ENCODE measurements at places on chromosomes 6 and 20.

- no peak for DNase-seq
These were observed 8.8 kb downstream of the MYL9 start for GRCh38 chr20:36549942-36550789.

GRCh38 chr6:66662721-66663507 is 955.9 kb upstream of the EYS start:
- no peak for DNase-seq

DNA sequence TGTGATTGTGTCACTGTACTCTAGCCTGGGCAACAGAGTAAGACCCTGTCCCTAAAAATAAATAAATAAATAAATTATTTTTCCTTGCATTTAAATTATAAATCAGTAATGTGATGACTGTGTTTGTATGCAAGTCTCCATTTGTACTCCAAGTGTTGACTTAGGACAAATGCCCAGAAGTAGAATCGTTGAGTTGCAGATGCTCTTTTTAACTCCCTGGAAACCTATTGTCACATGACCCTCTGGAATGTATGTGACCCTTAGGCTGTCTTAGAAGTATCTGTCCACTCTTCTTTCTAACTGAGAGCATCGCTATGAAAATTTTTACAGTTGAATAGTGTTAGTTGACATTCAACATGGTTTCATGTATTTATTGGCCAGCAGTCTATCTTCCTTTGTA is 18.8 kb downstream of the OR2A4 start:
- no peak for DNase-seq

DNA sequence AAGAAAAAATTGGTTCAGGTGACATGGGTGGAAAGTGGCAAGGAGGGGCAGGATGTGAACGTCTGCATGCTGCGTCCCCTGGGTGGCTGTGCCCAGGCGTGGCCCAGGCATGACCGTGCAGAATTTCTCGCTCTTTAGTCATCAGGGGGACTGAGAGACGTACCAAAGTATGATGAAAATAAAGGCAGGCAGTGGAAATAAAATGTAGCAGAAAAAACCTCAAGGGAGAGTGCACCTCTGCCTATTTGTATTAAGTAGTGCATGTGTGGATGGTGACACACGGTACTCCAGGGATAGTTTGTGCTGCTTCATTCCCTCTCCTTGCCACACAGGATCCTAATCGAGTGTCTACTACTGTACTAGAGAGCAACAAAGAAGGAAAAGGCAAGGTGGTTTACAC is 81.1 kb downstream of the ATP9A start:
- DNase-seq = no peak

- no peak for DNase-seq
These were observed 80.1 kb downstream of the ADGRG6 start for GRCh38 chr6:142381845-142382378.

DNA sequence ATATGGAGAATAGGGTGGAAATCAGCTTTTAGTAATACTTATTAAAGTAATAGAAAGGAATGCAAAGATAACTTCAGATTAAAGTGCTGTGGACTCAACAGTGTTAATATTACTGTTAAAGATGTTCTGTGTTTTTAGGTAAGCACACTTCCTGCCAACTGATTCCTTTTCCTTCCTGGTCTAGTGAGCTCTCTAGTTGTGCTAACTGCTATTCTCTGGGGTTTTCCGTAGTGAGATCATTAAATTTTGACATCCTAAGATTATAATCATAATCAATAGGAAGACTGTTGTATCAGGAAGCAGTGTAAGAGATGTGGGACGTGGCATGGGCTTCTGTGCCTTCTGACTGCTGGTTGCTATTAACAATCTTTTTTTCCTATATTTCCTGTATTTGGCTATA is 1.2 kb upstream of the TMEM217 start:
- DNase-seq = no peak

DNA sequence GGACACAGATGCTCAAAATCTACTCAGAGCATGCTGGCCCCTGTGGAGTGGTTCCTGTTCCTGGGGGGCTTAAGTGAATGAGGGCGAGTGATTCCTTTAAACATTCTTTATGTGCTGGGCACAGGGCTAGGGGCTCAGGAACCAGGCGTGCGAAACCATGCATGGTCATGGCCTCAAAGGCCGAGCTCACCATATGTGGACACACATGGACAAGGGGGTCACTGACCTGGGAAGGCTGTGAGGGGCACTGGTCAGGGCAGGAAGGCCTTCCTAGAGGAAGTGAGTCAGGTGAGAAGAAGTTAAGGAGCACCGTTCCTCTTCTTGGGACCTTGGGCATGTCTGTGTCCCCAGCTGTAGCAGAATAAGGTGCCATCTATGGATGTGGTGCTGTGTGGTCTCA is 74.6 kb upstream of the BHLHE23 start:
- no peak for DNase-seq

- no peak for DNase-seq
These were observed 176.4 kb downstream of the ARID1B start for GRCh38 chr6:156953479-156954146.

GRCh38 chr6:119124079-119124824 is 45.8 kb upstream of the FAM184A start:
- no peak for DNase-seq

DNA sequence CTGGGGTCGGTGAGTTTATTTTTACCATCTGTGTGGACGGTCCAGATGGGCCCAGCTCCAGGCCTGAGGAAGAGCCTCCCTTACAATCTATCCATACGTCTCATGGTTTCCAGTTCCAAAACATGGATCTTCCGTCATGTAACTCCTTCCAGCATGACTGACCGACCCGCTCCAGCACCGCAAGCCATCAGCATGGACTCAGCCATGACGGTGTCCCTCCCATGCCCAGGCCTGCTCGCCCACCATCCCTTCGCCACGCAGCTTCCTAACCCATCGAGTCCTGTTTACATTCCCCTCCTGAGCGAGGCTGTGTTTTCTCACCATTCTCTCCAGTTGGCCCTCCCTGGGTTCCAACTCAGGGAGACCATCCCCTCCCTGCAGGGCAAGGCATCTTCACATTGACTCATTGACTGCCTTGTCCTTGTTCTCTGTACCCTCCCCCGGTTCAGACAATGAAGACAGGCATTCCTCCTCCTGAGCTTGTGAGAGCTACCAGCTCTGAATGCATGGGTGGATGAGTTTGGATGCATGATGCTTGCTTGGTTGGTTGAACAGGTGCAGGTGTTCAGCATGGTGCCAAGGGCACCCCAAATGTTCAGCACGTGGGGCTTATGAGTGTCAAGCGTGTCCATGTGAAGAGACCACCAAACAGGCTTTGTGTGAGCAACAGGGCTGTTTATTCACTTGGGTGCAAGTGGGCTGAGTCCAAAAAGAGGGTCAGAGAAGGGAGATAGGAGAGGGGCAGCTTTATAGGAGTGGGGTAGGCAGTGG is 235.8 kb downstream of the SMOC2 start:
- DNase-seq = no peak

- DNase-seq = no peak
These were observed 79.5 kb upstream of the PREP start for GRCh38 chr6:105482227-105482844.

DNA sequence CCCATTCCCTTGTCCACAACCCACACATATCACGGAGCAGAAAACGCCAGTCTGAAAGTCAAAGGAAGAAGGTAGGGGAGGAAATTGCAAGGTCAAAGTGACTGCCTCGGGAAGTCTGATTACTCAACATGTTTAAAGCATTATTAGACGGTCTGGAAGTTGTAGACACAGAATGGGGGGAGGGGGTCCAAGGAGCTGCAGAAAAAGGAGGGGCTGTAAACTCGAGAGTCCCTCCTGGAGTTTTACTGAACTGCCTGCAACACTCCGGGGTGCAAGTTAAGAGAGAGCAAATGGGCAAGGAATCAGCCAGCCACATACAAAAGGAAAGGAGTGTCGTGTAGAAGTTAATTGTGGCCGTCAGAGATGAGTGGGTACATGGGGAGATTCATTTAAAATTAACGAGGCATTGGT is 417.7 kb upstream of the JARID2 start:
- DNase-seq = no peak

GRCh38 chr6:31169123-31169857 is 1.2 kb downstream of the POU5F1 start:
- no peak for DNase-seq

- no peak for DNase-seq
These were observed 174.9 kb downstream of the HS3ST5 start for GRCh38 chr6:114167583-114168576.

DNA sequence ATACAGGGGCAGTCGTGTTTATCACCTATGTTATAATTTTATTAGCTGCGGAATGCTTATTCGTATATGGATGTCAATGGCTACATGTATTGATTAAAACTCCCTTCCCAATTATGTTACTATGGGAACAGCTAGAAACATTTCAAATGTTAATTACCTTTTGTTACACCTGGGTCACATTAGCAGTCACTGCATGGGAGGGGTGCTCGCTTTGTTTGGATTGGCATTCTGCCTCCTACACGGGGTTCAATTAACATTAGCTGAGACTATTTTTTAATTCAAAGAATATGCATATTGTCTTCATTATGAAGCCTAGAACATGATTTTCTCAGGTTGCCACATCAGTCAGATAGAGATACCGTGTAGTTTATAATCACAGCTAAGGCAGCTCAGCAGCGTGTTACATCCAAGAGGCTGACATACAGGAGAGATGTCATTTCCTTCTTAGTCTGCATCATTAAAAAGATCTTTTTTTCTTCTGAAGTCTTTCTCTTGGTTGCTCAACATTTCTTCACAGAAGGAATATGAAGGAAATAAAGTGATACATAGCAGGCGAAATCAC is 76.2 kb upstream of the RPS6KA2 start:
- DNase-seq = no peak

GRCh38 chr6:41326092-41326491 is 9.3 kb upstream of the NCR2 start:
- no peak for DNase-seq

DNA sequence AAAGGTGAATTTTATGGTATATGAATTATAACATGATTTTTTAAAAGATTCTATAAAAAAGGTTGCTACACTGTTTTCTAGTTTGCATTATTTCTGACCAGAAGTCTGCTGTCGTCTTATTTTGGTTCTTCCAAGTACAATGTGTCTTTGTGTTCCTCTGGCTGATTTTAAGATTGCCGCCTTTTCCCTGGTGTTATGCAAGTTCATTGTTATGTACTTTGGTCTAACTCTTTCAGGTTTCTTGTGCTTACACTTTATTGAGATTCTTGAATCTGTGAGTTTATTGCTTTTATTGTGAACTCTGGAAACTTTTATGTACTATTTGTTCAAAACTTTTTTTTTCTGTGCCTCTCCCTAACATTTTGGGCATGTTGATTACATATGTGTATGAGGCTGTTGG is 109.8 kb downstream of the RFX6 start:
- DNase-seq = no peak

DNA sequence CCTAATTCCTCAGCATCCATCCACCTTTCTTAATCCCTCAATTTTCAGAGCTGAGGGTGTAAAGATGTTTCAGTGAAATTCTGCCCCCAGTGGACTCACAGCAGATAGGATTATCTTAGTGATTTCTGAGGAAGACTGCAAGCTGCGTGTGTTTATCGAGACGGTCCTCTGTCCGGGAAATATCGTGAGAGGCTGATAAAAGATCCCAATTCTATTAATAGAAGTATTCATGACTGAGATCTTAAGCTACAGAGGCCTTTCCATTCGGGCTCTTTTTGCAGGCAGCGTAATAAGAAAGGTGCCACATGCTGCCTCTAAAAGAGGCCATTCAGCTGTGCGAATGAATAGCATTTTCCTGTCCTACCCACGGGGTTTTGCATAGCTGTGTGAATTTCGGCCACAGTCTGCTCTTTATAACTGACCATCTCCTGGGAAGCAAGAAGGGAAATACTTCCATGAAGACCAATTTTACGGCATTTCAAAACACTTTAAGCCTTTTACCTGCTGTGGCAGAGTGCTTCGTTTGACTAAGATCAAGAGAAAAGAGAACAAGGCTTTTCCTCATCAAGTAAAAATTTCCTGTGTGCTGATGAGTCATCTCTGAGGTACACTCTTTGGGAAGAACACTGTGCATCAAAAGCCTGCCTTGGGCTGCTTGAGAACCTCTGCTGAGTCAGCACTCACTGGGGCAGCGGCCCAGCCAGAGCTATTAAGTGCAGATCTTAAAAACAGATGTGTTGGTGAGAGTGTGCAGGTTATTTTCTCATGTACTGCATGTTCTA is 208.8 kb downstream of the ARHGAP18 start:
- DNase-seq = no peak

GRCh38 chr20:21640556-21640955 is 64.9 kb upstream of the PAX1 start:
- no peak for DNase-seq

GRCh38 chr6:97816526-97816925 is 533.5 kb upstream of the MMS22L start:
- DNase-seq = no peak

- no peak for DNase-seq
These were observed 3.5 kb downstream of the CST7 start for GRCh38 chr20:24952376-24953208.

DNA sequence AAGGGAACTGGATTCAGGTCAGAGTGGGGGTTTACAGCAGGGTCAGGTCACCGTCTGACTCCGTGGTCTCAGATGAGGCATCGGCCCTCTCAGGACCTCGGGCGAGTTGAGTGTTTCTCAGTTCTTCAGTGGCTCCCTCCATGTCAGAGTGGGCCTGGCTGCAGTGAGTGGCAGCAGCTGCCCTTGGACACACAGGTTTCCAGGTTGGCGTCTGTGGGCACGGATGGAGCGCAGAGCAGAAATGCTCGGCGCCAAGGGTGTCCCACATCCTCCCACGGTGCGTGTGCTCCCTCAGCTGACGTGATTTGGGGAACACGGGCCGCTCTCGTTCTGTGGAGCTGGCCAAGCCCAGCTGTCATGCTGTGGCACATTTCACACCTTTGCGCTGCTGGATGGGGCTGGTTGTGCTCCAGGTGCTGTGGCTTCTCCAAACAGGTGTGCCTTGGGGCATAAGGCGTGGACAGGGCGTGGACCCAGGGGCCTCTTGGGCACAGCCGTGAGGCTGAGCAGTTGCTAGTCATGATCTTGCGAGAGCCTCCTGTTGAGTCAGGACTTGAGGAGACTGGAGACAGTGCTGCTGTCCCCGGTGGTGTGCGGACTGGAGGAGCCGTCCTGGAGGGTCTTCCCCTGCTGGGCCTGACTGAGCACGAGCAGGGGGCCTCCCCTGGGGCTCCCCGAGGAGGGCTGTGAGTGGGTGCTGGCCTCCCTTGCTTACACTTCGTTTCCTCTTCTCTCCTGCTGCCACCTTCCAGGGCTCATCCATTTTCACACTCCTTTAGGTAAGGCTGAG is 9.5 kb upstream of the DNAJC5 start:
- DNase-seq = no peak
